ENCODE measurements at places on chromosomes 5 and 9. TPM values are rescaled to one million over a fixed set of nuclear protein-coding genes. Genes with fewer than 3 reads are reported as not detected.

ZNF354C gene
- total RNA-seq, result 59.6 TPM

COL15A1 gene
- 12.5 TPM for total RNA-seq

DNA sequence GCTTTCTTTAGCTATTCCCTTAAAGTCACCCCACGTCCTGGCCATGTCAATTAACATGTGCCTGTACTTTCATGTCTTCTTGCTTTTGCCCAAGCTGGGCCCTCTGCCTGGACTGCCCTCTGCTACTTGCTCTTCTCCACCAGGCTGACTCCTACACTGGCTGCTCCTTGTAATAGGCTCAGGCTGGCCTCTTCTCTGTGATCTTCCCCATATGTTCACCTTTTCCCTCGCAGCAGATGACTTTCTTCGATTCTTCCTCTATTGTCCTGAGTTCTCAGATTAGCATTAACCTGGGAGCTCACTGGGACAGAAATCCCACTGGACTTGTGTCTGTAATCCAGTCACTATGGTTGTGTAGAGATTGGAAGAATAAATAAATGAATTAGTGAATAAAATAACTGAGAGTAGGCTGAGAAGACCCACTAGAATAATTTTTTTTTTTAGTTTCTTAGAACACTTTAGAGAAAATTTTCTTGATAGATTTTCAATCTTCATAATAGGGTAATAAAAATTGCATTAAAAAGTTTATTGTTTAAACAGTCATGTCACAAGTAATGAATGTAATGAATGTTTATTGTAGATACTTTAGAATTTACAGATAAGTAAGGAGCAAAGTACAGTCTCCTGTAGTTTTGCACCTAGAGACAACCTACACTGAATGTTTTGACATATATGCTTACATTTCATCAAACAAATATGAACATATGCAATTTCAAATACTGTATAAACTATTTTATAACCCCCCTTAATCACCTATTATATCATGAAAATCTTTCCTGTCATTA lies 47.4 kb upstream of the TNFSF15 start:
- no peak for DNase-seq

GRCh38 chr5:44321144-44321725 lies 68.0 kb downstream of the FGF10 start:
- DNase-seq, result no peak

GRCh38 chr5:59486508-59486907 lies 407.0 kb downstream of the PDE4D start:
- no peak for DNase-seq
